ENCODE measurements at places on chromosomes 1 and 21.

GRCh38 chr1:1929639-1930545 is 10.8 kb upstream of the TMEM52 start:
- DNase-seq, result no peak

GRCh38 chr1:26281091-26281958 is 1.4 kb downstream of the SH3BGRL3 start:
- peak; percentile 41 for DNase-seq

DNA sequence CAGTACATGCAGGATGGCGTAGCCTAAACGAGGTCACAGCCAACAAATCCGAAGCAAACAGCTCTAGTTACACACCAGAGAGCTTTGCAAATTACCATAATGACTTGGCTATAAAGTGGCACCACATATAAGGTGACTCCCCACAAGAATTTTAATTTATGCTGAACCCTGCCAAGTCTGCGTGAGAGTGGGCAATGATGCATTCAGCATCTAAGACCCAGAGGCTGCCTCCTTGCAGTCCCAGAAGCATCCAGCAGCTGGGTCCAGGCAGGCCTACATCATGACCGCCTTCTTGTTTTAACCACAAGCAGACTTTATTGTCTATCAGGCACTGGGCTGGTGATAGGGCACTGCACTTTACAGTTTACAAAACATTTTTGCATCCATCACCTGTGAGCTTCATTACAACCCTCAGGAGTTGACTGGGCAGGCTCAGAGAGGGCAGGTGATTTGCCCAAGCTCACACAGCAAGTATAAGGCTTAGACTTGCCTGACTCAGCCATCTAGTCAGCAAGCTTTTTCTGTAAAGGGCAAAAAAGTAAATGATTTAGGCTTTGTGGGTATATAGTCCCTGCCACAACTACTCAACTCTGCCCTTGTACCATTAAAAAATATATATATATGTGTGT is 134.6 kb downstream of the GLIS1 start:
- DNase-seq, result no peak

DNA sequence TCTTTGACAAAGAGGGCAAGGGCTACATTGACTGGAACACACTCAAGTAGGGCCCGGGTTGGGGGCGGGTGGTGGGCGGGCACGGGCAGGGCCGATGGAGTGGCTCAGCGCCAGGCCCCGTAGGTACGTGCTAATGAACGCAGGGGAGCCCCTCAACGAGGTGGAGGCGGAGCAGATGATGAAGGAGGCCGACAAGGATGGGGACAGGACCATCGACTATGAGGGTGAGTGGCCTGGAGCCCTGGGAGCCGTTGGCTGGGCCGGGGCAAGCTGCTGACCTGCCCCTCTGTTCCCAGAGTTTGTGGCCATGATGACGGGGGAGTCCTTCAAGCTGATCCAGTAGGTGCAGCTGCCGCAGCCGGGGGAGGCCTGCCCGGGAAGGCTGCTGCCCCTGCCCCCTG is 1.8 kb downstream of the CALML6 start:
- no peak for DNase-seq

GRCh38 chr21:33458861-33459260 is 20.9 kb downstream of the TMEM50B start:
- DNase-seq, result no peak

DNA sequence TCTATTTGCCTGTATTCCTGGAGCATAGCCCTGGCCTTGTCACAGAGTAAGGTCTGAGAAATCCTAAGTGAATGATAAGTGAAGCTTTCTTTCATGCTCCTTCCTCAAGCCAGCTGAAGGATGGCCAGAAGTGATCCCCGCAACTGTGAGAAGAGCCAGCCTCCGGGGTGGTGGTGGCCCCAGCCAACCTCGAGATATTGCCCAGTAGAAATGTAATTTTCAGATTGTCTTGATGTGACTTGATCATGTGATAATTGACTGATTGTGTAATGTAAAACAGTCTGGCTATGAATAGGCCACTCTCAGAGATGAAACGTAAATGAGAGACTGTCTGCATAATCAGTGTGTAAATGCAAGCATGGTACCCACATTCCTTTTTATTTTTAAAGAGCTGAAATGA is 242.4 kb upstream of the CAMK1G start:
- no peak for DNase-seq

GRCh38 chr1:201054091-201054543 is 30.6 kb upstream of the KIF21B start:
- DNase-seq, result no peak

GRCh38 chr1:40939320-40940059 is 40.0 kb upstream of the CTPS1 start:
- DNase-seq, result no peak

GRCh38 chr21:36640721-36641244 is 58.1 kb upstream of the SIM2 start:
- DNase-seq, result no peak

DNA sequence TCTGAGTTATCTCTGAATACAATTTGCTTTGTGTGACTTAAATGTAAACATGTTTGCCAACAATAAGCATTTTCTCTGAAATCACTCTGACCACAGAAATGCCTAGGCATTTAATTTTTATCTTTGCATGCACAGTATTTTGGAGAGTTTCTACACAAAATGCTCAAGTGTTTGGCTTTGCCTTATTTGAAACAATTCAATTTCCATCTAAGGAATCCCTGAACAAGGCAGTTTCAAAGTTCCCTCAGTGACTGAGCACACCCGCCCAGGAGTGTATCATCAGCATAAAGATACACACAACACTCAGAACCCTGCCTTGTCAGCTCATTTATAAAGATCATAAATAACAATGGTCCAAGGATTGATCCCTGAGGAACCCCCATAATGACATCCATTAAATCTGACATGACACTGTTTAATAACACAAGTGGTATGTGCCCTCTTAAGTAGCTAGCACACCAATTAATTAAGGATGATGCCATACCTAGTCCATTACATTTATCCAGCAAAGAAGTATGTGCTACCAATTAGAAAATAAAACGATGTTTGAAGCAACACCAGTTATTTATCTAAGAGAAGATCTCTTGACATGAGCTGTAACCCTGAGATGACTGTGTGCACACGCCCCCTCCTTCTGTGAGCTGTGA is 585.8 kb downstream of the ADGRL2 start:
- DNase-seq, result peak; percentile 14

DNA sequence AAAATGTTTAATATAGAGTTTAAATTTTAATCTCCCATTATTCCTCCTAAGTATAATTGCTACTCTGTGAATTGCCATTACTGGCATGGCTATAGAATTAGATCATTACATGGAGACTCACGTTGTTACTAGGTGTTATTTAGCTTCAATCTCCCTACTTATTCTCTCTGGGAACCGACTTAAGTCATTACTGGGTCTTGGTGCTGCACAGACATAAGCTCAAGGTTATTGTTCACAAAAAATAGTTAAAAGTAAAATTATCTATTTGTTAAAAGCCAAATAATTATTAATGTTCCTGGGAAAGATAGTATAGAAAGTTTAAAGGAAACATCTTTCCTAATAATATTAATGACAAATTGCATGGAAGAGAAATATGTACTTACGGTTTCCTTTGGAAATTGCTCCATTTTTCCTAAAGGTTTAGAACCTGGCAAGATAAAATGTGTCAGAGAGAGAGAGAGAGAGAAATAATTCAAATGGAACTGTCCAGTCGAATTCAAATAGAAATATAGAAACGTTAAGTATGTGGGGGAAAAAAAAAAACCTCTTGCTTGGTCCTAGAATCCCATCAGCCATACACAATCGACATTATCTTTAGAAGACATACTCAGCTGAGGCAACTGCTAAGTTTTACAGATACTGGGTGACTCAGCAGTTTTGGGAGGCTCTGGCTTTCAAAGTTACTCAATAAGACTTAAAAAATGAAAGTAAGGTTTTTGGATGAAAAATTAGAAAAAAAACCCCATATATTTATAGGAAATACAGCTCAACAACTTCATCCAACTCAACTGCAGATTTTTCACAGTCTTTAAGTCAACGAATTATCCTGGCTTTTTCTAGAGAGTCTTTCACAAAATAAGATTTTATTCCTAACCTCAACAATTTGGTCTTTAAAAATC is at the start of gene SPTA1:
SPTA1 (minus strand) TSS at position 605 of the 899 bp plus-strand sequence; CDS start at position 407, 198 bp downstream.
- no peak for DNase-seq

DNA sequence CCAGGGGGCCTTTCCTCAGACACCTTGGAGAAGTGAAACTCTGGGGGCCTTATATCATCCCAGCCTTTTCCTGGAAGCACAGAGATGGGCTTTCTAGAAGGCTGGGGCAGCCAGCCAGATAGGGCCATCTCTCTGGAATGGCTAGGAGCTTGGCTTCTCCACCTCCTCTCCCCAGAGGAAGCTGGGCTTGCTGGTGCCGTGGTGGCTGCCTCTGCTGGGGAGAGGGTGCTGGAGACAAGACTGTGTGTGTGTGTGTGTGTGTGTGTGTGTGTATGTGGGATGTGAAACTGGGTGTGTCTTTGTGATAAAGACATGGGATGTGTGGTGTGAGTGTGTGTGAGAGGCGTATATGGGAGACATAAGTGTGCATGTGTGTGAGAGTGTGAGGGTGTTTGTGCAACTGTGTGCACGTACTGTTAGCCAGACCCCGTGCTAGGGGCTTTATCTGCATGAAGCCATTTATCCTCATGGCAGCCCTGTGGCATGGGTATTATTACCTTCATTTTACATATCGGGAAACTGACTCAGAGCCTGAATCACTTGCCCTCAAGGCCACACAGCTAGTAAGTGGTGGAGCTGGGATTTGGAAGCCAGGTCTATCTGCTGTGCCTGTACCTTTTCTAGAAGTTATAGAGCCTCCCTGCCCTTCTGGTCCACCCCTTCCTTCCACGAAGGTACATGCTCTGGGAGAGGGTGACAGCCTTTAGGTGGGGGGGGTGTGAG is 44.2 kb downstream of the PTPRU start:
- DNase-seq, result peak; percentile 56

GRCh38 chr1:222785529-222785928 is 29.3 kb upstream of the DISP1 start:
- DNase-seq, result no peak

DNA sequence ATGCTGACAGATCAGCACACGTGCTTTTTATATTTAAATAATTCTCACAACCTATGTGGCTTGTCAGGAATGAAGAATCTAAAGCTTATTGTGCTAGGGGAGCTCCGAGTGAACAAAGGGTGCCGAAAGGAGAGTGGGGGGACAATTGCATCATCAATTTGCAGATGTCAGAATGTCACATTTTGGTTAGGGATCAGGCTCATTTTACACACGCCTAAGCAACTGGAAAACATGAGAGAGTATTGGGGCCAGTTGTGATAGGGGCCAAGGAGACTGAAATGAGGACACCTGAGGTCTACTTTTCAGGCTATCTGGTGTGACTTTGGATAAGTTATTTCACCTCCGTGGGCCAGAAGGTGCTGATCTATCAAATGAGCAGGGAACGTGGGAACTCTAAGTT is 31.8 kb downstream of the RUNX1 start:
- no peak for DNase-seq

DNA sequence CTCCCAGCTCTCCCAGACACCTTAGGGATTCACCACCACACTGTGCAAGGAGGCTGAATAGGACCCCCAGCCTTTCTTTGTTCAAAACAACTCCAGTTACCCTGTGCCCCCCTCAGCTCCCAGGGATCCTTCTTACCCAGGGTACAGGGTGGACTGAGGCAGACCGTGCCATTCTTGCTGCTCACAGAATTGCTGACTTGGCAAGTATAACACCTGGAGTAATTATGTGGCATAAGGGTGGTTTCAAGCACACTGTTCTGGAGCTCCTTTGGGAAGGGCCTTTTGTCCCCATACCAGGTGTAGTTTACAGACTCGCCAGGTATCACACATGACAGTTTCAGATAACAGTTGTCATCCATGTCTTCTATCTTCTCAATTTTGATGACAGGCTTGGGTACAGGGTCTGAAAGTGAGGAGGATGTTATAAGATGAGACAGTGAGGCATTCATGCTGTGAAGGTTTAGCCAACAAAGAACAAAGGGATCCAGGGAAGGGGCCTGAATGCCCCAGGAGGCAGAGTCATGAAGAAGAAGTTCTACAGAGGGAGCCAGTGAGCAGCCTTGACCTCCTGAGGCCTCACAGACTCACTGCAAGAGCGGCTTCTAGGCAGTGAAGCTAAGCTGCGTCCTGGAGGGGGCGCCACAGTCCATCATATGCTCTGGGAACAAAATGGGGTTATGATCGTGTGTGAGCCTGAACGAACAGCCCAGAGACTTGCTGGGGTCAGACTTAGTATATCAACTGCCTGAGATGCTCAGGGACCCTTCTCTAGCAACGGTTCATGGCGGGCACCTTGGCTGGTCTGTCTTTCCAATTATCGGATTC is 30.3 kb downstream of the CD48 start:
- DNase-seq, result peak; percentile 31

- DNase-seq, result peak; percentile 52
These were observed 2.1 kb downstream of the NIPAL3 start for GRCh38 chr1:24417681-24418080.

DNA sequence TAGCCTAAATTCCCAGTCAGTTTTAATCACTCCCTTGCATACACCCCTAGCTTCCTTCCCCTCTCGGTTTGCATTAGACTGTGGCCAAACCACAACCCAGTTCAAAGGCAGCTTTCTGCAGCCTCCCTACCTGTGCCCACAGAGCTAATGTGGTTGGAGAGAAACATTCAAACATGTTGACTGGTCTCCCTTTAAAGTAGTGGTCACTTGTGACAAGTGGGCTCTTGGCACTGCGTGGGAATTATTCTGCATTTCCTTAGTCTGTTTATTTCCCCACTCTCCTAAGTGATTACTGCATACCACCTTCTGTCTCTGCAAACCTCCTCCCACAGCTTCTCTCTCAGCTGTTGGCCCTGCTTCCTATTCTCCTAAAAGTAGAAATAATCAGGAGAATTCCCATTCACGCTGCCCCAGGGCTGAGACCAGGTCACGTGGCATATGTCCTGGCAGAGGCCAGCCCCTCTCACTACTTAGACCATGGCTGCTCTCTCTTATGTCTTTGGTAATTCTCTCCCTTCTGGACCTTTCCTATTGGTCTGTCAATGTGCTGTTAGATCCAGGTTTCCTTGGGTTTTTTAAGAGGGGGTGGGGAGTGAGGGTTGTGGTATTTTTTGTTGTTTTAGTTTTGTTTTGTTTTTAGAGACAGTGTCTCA is 38.4 kb upstream of the CD101 start:
- no peak for DNase-seq

GRCh38 chr1:113991467-113991997 is 12.3 kb downstream of the OLFML3 start:
- no peak for DNase-seq

GRCh38 chr1:151847867-151848596 is 5.5 kb downstream of the THEM5 start:
- DNase-seq, result no peak

GRCh38 chr1:33081554-33082305 is 777 bp downstream of the AZIN2 start:
- no peak for DNase-seq

Measured in fibroblast of skin of right quadriceps (primary cell).